ENCODE measurements at places on chromosomes 4 and X.
A peak's percentile ranks its signal among the peaks of the same experiment; 100 is the strongest.

DNA sequence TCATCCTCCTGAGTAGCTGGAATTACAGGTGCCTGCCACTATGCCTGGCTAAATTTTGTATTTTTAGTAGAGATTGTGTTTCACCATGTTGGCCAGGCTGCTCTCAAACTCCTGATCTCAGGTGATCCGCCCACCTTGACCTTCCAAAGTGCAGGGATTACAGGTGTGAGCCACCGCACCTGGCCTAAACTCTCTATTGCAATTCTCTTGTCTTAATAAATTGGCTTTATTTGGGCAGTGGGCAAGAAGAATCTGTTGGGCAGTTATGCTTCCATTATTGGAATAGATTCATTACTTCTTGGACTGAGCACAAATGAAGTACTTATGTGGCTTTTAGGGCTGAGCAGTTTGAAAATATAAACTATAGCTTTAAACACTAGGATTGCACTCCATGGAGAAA lies 8.2 kb upstream of the GPAT3 start:
- DNase-seq = no peak

DNA sequence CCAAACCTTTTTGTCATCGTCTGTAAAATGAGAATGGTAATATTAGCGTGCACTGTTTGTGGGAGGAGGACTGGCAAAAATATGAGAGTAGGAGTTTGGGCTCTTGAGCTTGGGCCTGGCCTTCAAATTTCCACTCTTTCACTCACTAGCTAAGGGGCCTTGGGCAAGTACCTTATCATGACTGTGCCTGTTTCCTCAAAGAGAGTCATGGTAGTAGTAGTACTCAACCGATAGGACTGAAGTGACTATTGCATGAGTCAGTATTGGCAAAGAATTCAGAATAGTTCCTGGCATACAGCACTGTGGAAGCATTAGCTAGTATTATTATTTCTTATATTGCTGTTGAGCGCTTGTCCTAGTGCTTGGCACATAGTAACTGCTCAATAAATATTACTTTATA lies 16.0 kb upstream of the RBM3 start:
- DNase-seq = no peak

GRCh38 chr4:145933134-145933533 lies 5.5 kb downstream of the ZNF827 start:
- DNase-seq = no peak

GRCh38 chr4:119748853-119749252 lies 120.2 kb upstream of the PDE5A start:
- no peak for DNase-seq

DNA sequence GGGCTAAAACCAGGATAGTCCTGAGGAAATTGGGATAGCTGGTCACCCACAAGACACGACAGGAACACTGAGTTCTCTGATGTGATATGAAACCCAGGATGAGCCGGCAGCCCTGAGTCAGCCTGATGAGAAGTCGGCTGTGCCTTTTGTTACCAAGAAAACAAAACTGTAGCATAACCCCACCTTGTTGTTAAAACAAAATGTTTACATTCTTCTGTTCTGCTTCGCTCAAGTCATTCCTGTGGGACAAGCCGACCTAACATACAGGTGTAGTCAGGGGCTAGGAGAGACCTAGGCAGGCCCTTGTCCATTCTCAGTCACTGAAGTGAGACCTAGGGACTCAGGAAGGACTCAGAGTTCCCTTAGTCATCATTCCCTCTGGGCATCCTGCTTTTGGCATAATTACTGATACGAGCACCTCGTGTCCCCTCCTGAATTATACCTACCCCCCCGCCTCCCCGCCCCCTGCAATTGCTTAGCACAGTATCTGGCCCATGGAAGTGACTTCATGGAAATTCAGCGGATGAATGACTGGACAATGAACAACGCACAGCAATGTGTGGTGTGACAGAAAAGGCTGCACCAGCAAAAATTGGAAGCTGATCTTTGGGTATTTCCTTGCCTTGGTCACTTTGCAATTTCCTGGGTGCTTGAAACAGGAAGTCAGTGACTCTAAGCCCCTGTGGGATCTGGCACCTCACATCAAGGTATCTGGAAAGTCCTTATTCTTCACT lies 31.9 kb upstream of the TLR2 start:
- no peak for DNase-seq

DNA sequence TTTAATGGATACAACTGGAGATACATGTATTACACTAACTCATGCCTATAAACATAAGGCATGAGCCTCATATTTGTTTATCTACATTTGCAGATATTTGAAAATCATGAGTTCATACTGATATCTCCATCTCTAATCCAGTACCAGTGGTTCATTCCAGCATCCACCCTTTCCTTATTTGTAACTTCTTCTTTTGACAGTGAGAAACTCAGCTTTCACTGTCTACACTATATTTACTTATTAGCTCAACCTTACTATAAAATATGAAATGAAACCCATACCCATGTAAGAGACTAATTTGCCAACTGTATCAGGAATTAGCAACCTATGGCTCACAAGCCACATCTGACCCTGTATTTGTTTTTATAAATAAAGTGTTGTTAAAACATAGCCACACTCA lies 161.9 kb upstream of the GPRIN3 start:
- DNase-seq = no peak

GRCh38 chr4:152273343-152273742 lies 262.5 kb downstream of the FBXW7 start:
- DNase-seq = no peak

GRCh38 chr4:113835005-113835404 lies 73.5 kb upstream of the CAMK2D start:
- DNase-seq = no peak

- DNase-seq = no peak
Measured at GRCh38 chr4:8580321-8581093, at the start of gene GPR78. TSS of gene GPR78 (plus strand) at chr4:8580392. CDS start at chr4:8580983, 591 bp downstream.

DNA sequence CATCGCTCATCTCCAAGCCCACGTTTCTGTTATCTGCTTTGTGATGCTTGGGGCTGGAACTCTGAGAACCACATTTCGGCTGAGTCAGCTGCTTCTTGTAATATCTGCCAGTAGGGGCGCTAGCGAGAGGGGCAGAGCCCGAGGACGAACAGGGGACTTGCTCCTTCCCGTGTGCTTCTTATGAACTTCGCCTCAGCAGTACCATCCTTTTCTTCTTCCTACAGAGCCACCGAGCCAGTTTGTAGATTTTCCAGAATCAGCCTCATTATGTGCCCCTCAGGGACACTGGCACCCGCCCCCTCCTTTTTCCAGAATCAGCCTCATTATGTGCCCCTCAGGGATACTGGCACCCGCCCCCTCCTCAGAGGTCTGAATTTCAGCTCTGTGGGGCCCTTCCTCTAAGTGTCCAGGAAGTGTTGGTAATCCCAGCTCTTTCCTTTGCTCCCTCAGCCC lies 441.7 kb upstream of the RASGEF1B start:
- peak; percentile 36 for DNase-seq

- no peak for DNase-seq
Measured at GRCh38 chr4:133594390-133595207, 445.5 kb downstream of the PCDH10 start.

DNA sequence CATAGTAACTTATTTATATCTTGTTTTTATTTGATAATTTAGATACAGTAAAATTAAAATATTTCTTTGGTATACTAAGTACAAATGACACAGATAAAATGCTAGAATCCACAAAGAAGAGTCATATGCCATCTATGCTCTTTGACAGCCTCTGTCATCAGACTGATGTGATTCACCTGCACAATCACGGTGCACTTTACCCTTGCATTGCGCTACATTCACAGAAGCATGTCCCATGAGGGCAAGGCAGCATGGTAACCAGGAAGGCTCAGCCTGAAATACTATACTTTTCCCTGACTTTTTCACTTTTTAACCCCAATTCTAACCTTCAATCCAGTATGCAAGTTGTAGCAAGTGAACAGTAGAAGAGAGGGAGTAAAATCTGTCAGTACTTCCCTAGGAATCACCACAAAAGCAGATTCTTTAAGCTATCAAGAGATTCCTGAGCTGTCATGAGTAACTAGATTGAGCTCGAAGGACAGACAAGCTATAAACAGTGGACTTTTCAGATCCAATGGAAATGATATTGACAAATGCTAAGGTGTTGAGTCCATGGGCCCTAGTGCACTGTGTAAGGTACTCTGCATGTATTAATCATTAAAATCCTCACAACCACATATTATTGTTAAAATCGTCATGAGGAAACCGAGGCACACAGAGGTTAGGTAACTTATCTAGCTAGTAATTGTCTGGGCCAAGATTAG lies 14.2 kb downstream of the SEC24D start:
- DNase-seq = no peak

- DNase-seq = no peak
Measured at GRCh38 chr4:159279084-159279483, 176.2 kb downstream of the RAPGEF2 start.

GRCh38 chr4:168679819-168680218 lies 183.0 kb downstream of the PALLD start:
- DNase-seq = no peak

DNA sequence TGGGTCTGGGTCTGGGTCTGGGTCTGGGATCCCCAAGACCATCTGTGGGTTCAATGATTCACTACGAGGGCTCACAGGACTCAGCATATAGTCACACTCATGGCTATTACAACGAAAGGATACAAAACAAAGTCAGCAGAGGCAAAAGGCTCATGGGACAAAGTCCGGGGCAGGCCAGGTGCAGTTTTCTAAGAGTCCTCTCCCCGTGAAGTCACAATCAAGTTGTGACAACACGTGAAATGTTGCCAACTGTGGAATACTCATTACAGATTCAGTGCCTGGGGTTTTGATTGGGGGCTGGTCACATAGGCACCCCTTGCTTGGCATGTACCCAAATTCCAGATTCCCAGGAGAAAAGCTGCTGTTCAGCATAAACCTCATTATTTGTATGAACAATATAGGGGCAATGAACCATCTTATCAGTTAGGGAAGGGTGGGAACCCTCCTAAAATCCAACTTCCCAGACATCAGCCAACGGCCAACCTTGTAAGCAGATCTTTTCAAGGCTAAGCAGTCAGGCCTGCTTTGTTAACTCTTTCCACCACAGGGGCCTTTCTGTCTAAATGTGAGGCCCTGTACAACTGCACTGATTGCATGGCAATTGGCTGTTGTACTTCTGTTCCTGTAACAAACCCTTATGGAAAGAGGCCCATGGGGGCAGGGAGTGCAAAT lies 58.2 kb upstream of the DIPK2B start:
- DNase-seq = no peak

- DNase-seq = no peak
Measured at GRCh38 chrX:13051529-13052172, 7.2 kb upstream of the FAM9C start.

GRCh38 chrX:13468096-13468495 lies 101.3 kb upstream of the EGFL6 start:
- DNase-seq = no peak

DNA sequence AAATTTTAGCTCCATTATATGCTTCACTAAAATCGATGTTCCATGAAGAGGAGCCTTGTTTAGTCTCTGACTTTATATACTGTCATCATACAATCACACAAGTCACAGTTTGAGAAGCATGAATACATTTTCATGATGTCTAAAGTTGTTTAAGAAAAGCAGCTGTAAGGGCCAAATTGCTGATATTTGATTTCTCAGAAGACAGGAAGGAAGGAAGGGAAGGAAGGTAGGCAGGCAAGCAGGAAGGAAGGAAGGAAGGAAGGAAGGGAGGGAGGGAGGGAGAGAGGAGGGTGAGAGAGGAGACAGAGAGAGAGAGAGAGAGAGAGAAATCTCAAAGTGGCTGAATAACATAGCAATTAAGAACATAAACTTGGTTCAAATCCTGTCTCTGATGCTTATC lies 153.7 kb downstream of the RTL9 start:
- DNase-seq = no peak

DNA sequence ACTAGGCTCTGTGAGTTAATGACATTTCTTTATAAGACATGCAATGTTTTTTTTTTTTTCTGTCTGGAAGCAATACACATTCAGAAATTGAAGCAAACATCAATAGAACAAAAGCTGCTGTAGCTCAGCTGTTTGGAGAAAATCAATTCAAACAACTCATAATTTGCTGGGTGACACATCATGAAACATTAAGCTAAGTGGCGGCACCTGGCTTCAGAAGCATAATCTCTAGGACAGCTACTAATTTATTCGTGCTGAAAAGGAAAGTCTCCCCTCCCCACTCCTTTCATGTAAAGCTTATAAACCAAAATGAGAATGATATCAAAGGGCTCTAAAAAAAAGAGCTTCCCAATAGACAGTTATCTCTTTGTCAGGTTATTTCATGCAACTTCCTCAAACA lies 73.9 kb downstream of the LUZP4 start:
- DNase-seq = no peak

DNA sequence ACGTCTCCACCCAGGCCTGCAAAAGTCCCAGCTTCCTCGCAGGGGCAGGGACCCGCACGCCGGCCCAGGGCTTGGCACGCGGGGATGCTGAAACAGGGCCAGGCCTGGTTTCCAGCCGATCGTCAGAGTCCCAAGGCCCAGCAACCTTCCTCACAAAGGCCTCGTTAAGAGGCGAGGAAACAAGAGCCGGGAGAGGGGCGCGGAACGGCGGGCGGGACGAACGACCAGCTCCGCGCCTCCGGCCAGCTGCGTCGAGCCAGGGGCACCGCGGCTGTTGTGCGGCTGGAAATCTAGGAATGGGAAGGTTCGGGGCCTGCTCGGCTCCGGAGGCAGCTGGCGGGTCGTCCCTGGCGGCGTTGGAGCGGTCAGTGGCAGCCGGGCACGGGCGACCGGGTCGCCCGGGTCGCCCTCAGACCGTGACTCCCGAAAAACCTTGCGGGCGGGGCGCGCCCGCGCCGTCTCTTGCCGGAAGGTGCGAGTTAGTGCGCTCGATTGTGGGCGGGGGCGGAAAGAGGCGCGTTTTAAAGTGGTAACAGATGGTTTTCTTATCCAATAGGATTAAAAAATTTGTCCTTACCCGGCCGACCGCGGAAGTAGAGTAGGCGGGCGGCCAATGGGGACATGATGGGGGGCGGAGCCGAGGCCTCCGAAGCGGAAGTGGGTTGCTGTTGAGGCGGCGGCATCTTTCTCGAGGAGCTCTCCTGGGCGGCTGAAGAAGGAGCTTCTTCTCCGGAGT lies at the start of gene RNF4:
Gene RNF4 (plus strand): TSS at position 651 of the 736 bp plus-strand sequence. CDS start 21,388 bp downstream, outside the sequence.
- DNase-seq = peak; percentile 93

GRCh38 chr4:124937993-124938392 lies 225.5 kb upstream of the ANKRD50 start:
- DNase-seq = no peak

- DNase-seq = no peak
Measured at GRCh38 chr4:176726803-176727202, 65.9 kb downstream of the VEGFC start.

DNA sequence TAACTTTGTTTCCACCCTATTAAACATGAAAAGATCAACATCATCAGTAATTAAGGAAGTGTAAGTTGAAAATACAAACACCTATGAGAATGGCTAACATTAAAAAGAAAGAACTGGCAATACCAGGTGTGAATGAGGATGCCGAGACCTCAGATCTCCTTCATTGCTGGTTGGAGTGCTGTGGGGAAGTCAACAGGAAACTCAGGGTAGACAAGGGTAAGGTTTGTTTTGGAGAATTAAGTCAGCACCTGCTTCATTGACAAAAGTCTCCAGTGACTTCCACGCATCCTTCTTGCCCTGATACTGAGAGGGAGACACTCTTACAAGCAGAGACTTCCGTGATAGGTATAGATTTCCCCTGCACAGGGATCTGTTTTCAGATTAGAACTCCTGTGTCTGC lies 106.1 kb downstream of the IRF2 start:
- no peak for DNase-seq

- no peak for DNase-seq
Measured at GRCh38 chr4:155403886-155404285, 27.1 kb upstream of the MAP9 start.

- no peak for DNase-seq
Measured at GRCh38 chr4:107468812-107469211, 251.2 kb downstream of the PAPSS1 start.

- no peak for DNase-seq
Measured at GRCh38 chr4:133997436-133997835, 204.2 kb downstream of the PABPC4L start.
